Daoy (cell line): ENCODE measurements at places on chromosomes 4 and X. TPM values are rescaled to one million over a fixed set of nuclear protein-coding genes. Genes with fewer than 3 reads are reported as not detected.

GRCh38 chrX:143873343-143873742, 10.5 kb upstream of the UBE2NL start:
- no peak for DNase-seq

Gene LONRF3
- 2.2 TPM in 2 replicates for total RNA-seq

DNA sequence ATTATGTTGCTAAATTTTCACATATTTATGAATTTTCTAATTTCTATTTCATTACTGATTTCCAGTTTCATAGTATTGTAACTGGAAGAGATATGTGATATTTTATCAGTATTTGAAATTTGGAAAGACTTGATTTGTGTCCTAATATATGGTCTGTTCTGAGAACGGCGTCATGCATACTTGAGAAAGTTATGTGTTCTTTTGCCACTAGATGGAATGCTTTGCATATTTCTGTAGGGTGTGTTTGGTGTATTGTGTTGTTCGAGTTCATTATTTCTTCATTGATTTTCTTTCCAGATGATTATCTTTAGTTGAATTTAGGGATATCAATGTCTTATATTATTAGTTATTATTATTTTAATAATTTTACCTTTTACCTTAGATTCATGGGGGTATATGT, 110.6 kb upstream of the ITM2A start:
- DNase-seq = no peak

DNA sequence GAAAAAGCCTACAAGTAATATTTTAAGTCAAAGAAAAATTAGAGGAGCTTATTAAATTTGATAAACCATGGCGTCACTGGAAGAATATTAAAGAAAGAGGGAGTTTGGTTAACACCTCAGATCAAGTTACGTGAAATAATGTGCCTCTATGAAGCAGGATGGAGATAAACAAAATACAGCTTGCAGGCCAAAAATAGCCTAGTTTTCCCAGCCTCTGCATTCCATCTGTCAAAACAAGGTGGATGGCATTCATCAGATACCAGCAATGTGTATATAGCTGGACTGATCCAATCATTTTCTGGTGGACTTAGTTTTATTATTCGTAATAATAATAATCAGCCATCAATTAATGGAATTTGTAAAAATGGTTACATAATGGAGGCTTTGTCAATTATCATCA, 230.7 kb downstream of the NR3C2 start:
- no peak for DNase-seq

Gene OPRPN
- not detected in 2 replicates for total RNA-seq

DNA sequence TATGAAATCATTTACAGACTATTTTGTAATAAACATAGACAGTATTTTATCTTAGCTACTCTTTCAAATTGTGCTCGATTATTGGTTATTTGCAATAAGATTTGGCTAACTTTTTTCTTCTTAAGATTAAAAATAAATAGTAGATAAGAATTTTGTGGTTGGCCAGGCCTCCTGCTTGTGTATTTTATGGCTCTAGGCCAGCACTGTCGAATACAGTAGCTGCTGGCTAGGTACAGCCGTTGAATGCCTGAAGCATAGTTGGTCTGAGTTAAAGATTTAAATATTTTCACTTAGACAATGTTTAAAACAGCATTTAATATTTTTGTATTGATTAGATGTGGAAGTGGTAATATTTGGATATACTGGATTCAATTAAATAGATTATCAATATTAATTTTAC, 481.0 kb downstream of the SPRY1 start:
- DNase-seq = no peak

DNA sequence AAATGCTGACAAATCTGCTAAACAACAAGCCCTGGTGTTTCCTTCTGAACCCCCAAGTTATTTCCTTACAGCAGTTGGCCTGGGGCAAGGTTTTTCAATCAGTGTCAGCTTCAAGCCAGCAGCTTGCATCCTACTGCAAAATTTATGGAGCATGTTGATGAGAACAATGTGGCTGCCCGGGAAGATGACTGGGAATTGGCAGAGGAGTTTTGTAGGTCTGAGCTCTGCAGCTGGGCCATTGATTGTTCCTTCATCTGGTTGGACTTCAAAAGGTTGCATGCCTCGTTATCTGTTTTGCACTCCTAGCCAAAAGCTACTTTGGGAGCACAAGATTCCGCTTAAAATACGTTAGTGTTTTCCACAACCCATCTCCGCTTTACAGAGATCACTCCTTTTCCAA, 1030.3 kb upstream of the LCORL start:
- no peak for DNase-seq

Gene RIPPLY1
- total RNA-seq = not detected in 2 replicates

- DNase-seq = peak; percentile 41
Observed at GRCh38 chr4:111512081-111512783, 633.0 kb upstream of the FAM241A start.

- DNase-seq = no peak
Observed at GRCh38 chrX:54238588-54238987, 55.5 kb upstream of the FAM120C start.

DNA sequence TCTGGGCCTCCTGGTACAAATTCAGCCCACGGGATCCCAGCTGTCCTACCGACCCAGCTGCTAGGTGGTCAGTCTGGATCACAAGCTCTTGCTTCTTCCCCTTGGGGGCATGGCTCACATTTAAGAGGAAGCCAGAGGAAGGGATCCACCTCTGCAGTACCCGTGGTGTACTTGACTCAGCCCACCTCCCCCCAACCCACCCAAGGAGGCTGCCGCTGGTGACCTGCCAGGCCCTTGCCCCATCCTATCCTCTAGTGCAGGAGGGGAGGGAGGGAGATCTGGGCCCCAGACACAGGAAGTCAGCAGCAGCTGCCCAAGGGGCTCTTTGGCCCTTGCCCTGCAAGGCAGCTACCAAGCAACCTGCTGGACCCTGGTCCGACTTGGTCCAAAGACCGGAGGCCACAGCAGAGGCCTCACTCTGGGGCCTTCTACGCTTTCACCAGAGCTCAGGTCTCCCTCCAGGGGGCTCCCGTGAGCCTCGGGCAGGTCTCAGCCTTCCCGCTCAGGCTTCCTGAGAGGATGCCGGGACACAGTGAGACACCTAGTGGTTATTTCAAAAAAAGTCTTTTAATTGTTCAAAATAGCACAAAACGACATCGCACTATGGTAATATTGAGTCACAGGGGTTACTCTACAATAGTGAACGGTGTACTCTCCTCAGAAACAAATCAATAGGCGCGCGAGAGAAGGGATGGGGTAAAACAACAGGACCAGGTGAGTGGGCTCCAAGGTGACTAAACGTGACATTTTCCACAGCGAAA, 2.7 kb upstream of the RENBP start:
- DNase-seq = peak; percentile 70

Gene CTAG1A
- total RNA-seq = 1.8 TPM in 1 of 2 replicates, not detected in the other

DNA sequence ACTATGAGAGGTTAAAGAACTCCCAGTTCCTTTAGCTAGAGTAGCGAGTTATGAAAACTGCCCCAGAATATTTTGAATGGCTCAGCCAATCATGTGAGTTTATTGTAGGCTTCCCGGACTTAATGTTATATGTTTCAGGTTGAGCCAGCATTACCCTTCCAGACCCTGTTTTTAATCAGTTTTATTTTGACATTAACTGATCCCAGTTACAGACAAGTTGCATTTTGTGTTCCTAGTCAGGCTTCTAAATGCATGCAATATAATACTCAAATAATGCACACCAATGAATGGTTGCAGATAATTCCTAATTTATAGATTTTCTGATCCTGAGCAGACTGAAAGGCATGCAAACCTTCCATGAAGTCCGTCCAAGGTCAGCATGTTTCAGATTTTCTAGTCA, 57.8 kb downstream of the EDNRA start:
- no peak for DNase-seq

DNA sequence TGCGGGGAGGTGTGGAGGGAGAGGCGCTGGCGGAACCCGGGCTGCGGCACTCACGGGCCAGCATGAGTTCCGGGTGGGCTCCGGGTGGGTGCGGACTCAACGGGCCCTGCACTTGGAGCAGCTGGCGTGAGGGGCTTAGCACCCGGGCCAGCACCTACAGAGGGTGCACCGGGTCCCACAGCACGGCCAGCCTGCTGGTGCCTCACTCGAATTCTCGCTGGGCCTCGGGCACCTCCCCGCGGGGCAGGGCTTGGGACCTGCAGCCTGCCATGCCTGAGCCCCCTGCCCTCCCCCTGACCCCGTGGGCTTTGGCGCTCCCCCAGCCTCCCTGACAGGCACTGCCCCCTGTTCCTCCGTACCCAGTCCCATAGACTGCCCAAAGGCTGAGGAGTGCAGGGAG, 10.8 kb upstream of the CAMK2D start:
- no peak for DNase-seq

Gene FGA
- total RNA-seq = not detected in 2 replicates

GRCh38 chrX:150032742-150033141, 94.5 kb upstream of the EOLA2 start:
- peak; percentile 39 for DNase-seq

DNA sequence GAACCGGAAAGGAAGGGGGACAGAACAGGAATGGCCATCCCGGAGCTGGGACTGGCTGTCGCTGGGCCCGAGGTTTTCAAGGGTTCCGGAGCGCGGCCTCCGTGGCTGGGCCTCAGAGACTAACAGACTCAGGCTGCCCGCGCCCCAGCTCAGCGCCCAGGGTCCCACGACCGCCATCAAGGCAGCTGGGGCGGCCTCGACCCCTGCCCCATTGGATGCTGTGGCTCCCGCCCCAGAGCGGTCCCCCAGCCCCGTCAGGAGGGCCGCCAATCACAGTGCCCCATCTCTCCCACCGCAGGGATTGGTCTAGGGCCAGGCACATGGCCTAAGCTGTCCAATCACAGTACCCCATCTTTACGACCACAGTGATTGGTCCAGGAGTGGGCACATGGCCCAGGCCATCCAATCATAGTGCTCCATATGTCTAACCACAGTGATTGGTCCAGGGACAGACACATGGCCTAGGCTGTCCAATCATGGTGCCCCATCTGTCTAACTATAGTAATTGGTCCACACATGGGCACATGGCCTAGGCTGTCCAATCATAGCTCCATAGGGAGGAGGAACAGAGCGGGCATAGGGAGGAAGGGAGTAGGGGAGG, 105.3 kb upstream of the NKX1-1 start:
- peak; percentile 28 for DNase-seq

DNA sequence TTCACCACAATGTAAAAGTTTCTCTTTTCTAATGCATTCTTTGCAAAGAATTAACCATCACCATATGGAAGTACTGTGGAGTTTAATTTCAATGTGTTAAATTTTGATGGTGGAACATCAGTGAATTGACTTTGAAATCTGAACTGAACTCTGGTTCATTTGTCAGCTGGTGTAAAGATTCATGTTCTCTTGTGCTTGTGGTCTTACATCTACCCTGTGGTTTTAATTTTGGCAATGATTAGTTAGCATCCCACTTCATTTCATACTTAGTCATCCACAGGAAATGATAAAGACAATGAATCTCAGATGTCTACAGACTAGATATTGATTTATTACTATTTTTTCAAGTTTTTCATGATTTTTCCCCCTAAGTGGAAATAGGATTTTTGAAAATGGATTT, 77.8 kb downstream of the GRID2 start:
- DNase-seq = peak; percentile 1

- DNase-seq = peak; percentile 48
Observed at GRCh38 chr4:88283661-88284438, 511 bp downstream of the PPM1K start.

Gene CCNB3
- total RNA-seq = 0.30 and 0.40 TPM in 2 replicates

GRCh38 chrX:13661735-13662288, 8.9 kb downstream of the TCEANC start:
- no peak for DNase-seq

GRCh38 chr4:20091781-20092180, 159.9 kb upstream of the SLIT2 start:
- DNase-seq = no peak

DNA sequence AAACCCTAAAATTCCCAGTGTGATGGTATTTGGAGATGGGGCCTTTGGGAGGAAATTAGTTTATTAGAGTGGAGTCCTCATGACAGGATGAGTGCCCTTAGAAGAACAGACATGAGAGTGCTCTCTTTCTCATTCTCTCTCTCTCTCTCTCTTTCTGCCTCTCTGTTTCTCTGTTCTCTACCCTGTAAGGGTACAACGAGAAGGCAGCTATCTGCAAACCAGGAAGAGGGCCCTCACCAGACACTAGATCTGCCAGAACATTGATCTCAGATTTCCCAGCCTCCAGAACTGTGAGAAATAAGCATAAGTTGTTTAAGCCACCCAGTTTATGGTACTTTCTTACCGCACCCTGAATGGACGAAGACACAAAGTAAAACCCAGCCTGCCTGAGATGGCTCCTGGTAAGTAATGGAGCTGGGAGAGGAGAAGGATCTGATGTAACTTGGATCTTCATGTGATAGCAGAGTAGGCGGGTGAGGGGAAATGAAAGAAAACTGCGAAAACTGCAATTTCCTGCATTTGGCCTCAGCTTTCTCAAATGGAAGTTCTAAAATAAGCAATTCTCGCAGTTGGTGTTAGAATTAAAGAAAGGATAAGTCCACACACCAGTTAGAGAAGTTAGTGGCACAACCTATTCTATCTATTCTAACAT, 8.7 kb upstream of the CDS1 start:
- DNase-seq = no peak

Gene GRIA2
- total RNA-seq = 0.17 TPM in 1 of 2 replicates, not detected in the other

- DNase-seq = no peak
Observed at GRCh38 chr4:77204621-77205020, 47.6 kb downstream of the CCNG2 start.

Gene TREX2
- 1.3 TPM in 1 of 2 replicates, not detected in the other for total RNA-seq

Gene SSX4
- not detected in 2 replicates for total RNA-seq

Gene ZNF275
- 3.5 and 5.2 TPM in 2 replicates for total RNA-seq

DNA sequence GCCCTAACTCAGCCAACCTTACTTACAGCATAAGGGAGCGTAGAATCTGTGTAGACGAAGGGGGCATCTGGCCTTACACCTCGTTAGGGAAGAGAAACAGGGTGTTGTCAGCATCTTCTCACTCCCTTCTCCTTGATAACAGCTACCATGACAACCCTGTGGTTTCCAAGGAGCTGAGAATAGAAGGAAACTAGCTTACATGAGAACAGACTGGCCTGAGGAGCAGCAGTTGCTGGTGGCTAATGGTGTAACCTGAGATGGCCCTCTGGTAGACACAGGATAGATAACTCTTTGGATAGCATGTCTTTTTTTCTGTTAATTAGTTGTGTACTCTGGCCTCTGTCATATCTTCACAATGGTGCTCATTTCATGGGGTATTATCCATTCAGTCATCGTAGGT, 14.6 kb downstream of the PLP1 start:
- no peak for DNase-seq

DNA sequence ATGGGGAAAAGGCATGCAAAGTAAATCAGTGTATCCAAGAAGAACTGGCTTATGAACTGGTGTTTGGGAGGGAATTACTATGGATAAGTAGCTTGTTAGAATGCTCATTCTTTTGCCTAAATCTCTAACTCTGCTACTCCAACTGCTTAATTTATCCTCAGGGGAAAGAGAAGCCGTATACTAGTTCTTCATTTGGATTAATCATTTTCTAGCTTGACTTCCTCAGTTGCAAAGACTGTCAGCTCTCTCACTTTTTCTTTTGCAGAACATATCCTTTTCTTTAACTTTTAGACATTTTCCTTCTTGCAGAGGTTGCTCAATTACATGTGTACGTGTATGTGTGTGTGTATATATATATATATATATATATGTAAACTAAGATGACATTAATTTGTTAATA, 21.9 kb downstream of the GPRIN3 start:
- DNase-seq = no peak
